ENCODE measurements at places on chromosomes 2 and 18.

DNA sequence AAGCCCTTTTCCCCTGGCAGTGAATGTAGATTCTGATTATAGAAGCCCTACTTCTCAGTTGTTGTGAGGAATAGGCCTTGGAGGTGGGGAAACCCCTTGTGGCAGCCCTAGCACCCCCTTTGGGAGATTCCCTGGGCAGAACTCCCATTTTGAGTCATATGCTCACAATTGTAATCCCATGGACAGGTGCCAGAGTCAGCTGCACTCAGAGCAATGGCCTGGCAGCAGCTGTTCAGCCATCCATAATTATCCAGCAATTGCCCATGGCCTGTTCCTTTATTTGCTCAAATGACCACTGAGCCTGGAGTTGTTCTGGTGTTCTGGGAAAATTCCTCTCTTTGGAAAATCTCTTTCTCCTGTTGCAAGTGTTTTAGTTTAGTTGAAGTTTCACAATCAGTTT is 71.7 kb downstream of the PTRHD1 start:
- DNase-seq, result no peak

DNA sequence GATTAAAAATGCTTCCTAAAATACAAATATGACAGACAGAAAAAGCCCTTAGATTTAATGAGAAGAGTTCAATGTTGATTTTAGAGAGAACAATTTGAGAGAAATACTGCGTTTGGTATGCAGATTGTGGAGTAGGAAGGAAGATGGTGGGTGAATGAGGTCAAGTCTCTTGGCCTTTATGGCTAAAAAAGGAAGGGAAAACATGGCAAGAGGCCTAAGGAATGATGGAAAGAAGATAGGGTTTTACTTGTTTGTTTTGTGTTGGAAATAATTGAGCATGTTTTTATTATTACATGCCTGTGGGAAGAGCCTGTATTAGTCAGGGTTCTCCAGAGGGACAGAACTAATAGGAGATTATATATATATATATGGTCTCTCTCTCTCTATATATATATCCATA is 318.1 kb downstream of the TRIB2 start:
- no peak for DNase-seq

DNA sequence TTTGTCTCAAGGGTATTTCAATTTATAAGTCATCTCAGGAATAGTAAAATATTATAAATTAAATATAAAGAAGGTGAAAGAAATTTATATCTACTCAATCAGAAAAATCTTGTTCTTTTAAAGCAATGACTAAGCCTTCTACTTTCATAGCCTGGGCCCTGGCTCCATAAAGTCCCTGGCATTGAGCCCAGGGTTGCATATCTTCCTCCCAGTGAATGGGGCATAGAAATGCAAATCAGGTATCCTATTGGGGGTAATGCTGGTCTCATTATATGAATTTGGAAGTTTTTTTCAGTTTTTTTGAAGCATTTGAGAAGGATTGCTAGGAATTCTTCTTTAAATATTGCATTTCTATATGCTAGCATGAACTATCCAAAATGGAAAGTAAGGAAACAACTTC is 73.9 kb upstream of the MC2R start:
- no peak for DNase-seq

- DNase-seq, result no peak
These were observed 799.3 kb downstream of the BCL11A start for GRCh38 chr2:59754011-59754735.

Measured in activated T-helper 9 cell treated with anti-CD3 and anti-CD28 coated beads, Interleukin-2, amount 50 U/mL, for 16 hours (primary cell).